ENCODE measurements at places on chromosomes 13 and 19.

DNA sequence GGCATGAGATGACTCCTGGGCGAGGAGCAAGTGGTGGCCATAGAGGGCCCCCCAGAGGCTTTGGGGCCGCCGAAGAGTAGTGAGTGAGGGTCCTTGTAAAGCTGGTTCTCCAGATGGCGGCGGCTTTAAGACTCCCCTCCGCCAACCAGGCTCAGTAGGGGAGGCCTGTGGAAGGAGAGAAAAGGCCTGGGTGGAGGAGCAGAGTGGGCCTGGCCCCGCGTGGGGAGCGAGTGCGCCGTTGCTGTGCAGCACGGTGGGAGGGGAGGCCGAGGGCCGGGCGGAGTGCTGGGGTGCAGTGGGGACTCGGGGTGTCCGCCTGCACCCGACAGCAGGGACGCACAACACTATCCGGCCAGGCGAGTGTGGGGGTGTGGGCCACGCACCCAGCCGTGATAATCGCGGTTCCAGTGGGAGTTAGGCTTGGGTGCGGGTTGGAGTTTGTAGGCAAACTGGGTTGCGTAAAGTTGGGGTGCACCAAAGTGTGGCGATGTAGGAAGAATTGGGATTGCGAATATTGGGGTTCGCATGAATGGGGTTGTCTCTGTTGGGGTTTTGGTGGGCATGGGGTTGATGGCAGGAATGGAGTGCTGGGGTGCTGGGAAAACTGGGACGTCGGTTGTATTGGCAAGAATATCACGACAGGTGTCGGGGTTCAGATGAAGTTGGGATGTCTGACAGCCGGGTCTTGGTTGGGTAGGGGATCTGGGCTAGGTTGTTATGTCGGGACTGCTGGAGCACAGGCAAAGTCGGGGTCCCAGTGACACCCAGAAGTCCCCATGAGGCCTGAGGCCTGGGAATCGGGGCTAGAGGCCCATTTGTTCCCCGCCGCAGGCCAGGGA is 687 bp upstream of the CIRBP start:
- no peak for DNase-seq

DNA sequence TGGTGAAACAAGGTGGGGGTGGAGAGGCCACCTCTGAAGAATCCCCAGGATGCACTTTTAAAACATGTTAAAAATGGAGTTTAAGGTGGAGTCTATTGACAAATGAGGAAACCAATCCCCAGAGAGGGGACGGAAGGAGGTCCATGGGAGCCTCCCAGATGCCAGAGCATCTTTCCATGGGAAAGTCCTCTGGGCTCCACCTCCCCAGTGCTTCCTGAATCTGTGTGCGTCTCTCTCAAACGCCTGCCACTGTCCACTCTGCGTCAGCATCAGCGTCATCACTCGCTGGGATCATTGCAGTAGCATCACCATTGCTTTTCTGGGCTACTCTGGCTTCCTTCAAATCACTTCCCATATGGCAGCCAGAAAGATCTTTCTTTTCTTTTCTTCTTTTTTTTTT is 6.2 kb downstream of the GPR4 start:
- DNase-seq = no peak

DNA sequence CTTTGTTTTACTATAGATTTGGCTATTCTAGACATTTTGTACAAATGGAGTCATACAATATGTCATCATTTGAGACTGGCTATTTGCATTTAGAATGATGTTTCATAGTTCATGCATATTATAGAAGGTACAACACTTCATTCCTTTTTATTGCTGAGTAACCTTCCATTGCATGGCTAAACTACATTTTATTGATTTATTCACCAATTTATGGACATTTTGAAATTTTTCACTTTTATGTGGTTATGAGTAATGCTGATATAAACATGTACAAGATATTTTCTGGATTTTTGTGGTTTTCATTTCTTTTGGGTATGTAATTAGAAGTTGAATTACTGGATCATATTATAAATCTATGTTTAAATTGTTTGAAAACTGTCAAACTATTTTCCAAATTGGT is 710.3 kb upstream of the SLITRK5 start:
- DNase-seq = no peak

DNA sequence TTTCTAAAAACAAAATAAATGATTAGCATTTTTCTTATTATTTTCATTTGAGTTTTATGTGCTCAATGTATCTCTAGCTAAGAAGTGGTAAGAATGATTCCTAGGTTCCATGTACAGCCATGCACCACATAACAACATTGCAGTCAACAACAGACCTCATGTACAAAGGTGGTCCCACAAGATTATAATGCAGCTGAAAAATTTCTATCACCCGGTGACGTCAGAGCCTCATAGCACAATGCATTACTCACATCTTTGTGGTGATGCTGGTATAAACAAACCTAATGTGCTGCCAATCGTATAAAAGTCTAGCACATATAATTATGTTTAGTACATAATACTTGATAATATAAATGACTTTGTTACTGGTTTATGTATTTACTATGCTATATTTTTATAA is 120.5 kb downstream of the SLC7A1 start:
- DNase-seq = no peak
